ENCODE measurements at places on chromosomes 2 and 18. TPM values are rescaled to one million over a fixed set of nuclear protein-coding genes. Genes with fewer than 3 reads are reported as not detected.

- no peak for DNase-seq
Observed at GRCh38 chr2:200705305-200706041, 106.2 kb upstream of the BZW1 start.

DNA sequence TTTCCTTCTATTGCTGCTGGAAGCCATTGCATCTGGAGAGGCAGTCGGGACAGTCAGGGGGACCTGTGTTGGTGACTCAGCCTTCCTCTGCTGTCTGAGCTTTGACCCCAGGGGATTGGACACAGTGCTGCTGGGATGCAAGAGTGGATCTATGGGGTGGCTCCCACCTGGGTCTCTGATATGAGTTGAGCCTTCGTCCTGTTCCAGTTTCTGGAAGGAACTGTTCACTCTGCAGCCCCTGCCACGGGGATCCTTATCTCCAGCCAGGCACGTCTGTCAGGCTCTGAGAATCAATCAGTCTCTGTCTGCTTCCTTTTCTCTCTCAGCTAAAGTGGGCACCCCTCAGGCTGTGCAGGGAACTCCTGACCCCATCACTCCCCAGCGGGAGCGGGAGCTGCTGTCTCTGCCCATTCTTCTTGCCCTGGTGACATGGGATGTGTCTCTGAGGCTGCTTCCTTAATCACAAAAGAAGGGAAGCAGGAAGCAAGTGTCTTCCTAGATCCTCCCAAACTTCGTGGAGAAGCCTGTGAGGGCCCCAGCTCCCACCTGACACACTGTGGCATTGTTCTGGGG, 51.7 kb downstream of the ARHGAP28 start:
- DNase-seq: no peak

Gene ABCG5
- 0.54 TPM for polyA plus RNA-seq

DNA sequence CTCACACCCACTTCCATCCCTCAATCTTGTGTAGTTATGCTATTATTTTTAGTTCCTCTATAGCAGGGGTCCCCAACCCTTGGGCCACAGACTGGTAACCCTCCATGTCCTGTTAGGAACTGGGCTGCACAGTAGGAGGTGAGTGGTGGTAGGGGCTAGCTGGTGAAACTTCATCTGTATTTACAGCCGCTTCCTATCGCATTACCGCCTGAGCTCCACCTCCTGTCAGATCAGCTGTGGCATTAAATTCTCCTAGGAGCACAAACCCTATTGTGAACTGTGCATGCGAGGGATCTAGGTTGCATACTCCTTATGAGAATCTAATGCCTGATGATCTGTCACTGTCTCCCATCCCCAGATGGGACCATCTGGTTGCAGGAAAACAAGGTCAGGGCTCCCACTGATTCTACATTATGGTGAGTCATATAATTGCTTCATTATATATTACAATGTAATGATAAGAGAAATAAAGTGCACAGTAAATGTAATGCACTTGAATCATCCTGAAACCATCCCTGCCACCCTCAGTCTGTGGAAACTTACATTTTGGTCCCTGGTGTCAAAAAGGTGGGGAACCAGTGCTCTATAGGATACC, 1.6 kb upstream of the RAB11FIP5 start:
- DNase-seq: no peak

GRCh38 chr2:16155366-16155765, 215.0 kb downstream of the MYCN start:
- DNase-seq: no peak

Gene YES1
- 60.8 TPM for polyA plus RNA-seq

GRCh38 chr18:48833701-48834412, 116.9 kb downstream of the SMAD7 start:
- no peak for DNase-seq

DNA sequence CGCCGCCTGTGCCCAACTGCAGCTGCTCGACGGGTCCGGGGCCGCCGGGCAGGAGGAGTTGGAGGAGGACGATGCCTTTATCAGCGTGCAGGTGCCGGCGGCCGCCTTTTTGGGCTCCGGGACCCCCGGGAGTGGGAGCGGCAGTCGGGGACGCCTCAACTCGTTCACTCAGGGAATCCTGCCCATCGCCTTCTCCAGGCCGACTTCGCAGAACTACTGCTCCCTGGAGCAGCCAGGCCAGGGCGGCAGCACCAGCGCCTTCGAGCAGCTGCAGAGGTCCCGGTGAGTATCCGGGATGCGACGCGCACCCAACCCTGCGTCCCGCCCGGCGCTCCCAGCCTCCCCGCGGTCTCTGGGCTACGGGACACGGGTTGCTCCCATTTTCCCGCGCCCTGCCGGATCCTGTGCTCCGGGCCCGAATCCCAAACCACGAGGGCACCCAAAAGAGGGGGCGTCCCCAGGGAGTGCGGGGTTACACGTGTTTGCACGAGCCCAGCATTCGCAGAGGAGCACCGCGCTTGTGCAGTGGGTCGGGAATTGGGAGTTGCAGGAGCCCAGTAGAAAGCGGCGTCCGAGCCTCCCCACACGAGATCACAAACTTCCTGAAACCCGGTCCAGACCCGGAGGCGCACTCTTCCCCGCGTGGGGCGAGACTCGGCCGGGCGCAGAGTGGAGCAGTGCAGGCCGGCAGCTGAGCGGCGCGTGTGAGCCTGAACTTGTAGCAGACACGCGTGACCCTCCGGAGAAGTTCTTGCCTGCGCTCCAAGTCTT, 1.2 kb downstream of the CABLES1 start:
- no peak for DNase-seq

Gene NABP1
- polyA plus RNA-seq: 37.9 TPM

GRCh38 chr2:180722551-180723239, 257.7 kb upstream of the UBE2E3 start:
- DNase-seq: no peak

- no peak for DNase-seq
Observed at GRCh38 chr2:187126247-187127005, 277.5 kb upstream of the ZSWIM2 start.

- no peak for DNase-seq
Observed at GRCh38 chr18:59696311-59697235, 650 bp downstream of the CCBE1 start.

Gene LRRC30
- polyA plus RNA-seq: 0.39 TPM

DNA sequence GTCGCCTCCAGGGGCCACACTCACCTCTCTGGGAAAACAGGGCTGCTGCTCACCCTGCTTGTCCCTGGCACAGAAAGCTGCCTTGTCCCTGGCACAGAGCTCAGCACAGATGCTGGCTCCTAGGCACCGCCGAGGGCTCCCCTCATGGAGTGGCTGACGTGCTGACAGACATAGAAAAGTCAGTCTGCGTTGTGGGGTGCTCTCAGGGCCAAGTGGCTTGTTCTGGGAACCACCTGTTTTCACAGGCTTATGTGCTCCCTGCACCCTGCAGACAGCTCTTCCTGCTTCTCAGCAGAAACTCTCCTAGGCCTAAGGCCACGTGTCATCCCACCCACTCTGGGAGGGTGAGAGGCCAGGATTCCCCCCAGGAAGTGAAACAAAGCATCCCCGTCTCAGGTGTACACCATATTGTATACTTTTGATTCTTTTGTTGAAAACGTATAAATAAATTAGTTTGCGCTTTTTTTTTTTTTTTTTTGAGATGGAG, 84.7 kb upstream of the TMEM200C start:
- no peak for DNase-seq

Gene PLB1
- 1.7 TPM for polyA plus RNA-seq

DNA sequence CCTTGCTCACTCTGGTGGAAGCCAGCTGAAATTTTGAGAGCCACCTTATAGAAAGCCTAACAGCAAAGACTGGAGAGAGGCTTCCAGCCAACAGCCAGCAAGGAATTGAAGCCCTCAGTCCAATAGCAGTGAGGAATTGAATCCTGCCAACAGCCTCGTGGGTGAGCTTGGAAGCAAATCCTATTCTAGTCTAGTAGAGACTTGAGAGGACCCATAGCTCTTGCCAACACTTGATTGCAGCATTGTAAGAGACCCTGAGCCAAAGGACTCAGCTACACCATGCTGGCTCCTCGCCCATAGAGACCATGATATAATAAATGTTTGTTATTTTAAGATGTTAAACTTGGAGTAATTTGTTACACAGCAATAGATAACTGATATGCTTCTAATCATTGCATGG, 403.0 kb upstream of the TNP1 start:
- no peak for DNase-seq

Gene CXCR4
- 43.2 TPM for polyA plus RNA-seq

Gene ADD2
- polyA plus RNA-seq: 4.2 TPM

DNA sequence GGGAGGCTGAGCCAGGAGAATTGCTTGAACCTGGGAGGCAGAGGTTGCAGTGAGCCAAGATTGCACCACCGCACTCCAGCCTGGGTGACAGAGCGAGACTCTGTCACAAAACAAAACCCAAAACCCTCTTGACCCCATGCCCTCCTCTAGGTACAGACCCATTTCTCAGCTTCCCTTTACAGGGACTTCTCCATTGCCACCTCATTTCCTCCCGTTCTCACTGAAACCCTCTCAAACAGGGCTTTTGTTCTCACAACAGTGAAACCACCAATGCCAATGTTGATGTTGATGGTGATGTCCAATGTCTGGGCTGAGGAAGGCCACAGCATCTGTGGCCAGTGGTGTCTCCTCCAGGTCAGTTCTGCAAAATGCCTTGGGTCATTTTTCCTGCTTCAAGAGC, 69.0 kb upstream of the ZCCHC2 start:
- DNase-seq: no peak

DNA sequence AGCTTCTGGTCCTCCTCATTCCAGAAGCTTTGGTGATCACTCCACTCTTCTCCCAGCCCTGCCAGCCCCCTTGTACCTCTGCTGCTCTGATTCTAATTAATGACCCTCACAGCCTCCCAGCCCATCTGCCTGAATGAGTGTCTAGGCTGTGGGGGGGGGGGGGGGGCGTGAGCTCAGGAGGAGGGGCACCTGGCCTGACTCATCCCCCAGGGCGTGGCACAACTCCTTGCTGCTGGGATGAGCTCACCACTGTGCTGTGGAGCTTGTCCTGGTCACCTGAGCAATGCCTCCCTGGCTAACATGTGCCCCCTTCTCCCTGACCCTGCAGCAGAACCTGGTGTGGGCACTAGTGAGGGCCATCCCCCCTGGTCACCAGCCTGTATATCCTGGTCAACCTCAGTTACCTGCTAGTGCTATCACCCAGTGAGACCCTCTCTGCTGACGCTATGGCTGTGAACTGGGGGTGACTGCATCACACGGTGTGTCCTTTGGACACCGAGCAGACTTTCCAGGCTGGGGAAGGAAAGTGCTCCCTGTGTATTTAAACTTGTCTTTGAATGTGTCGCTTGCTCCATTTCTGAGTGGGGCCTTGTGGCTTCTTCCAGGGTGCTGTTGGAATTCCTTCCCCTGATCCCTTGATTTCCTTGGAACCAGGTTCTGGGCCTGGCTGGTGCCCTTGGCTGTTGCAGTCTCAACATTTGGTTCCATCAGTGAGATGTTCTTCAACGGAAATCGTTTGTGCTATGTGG, 41.5 kb upstream of the PUM2 start:
- DNase-seq: no peak

- DNase-seq: no peak
Observed at GRCh38 chr18:34643989-34644388, 66.1 kb upstream of the DTNA start.

GRCh38 chr2:226396541-226396940, 403.1 kb downstream of the IRS1 start:
- no peak for DNase-seq

DNA sequence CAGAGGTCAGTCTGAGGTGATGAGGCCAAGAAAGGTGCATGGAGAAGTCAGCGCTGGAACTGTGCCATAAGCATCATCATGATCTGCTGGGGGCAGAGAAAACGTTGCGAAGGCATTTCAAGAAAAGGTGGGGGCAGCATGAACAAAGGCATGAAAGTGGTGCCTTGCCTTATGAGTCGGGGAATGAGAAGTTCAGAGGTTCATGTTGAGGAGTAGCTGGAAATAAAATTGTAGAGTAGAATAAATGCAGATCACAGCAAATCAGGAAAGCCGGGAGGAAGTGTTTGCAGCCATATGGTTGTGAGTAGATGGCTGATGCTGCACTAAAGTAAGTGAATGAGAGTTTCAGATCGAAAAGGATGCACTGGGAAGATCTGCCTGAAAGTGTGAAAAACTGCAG, 72.1 kb upstream of the ARL5A start:
- no peak for DNase-seq

- DNase-seq: no peak
Observed at GRCh38 chr2:84442888-84443287, 16.2 kb downstream of the SUCLG1 start.

- DNase-seq: no peak
Observed at GRCh38 chr2:138779781-138780445, at the start of gene NXPH2. Gene NXPH2, minus strand, starts transcription at chr2:138780390. Its CDS starts 149 bp downstream, at chr2:138780241.

GRCh38 chr18:51543658-51544155, 346.2 kb upstream of the MEX3C start:
- DNase-seq: no peak

GRCh38 chr2:104853534-104854497, at the start of gene POU3F3:
Gene POU3F3, plus strand, starts transcription at chr2:104854115. Its CDS starts 1,396 bp downstream, at chr2:104855511.
- peak; percentile 86 for DNase-seq

Gene PFN4
- polyA plus RNA-seq: 2.9 TPM

All from left renal cortex interstitium (tissue), 4 donors.